ENCODE measurements at places on chromosomes 11 and 22. TPM values are rescaled to one million over a fixed set of nuclear protein-coding genes. Genes with fewer than 3 reads are reported as not detected.

Gene FXYD2
- 15.8 TPM for total RNA-seq

Gene GGTLC3
- total RNA-seq, result not detected

Gene OR10V1
- total RNA-seq, result not detected

Gene OR52A5
- not detected for total RNA-seq

Gene GSTT2B
- 0.15 TPM for total RNA-seq

Gene PLEKHA7
- 56.2 TPM for total RNA-seq

Gene ABCG4
- total RNA-seq, result 0.33 TPM

Gene H19
- total RNA-seq, result 16.4 TPM
